Suppressor macrophage (primary cell): ENCODE measurements at places on chromosomes 7 and 10.

- peak; percentile 81 for DNase-seq
These were observed 13.1 kb downstream of the CASP2 start for GRCh38 chr7:143300959-143301935.

- DNase-seq, result no peak
These were observed 167.7 kb upstream of the TCF7L2 start for GRCh38 chr10:112782200-112782907.

DNA sequence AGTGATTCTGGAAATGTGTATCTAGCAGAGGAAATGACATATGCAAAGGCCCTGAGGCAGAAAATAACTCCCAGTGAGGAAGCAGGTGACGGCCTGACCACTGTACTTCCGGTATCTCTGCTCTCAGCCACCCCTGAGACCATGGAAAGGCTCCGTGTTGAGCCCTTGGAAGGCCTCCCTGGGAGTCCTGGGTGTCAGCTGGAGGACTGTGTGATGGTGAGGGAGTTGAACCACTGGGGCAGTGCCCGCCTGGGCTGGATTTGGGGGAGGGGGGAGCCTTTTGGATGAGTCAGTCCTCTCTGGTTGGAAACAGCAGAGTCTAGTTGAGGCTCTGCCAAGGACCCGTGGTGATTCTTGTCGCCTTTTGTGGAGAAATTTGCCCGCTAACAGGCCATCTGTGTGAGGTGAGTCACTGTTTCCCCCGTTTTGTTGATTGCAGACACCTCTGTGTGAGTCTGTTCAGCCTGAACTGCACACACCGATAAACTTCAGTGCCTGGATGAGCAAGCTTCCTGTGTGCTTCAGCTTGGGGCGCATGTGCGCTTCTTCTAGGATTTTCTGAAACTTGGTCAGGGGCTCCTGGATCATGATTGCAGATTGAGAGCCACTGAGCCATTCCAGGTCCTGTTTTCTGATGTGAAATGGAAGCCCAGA is 98.6 kb downstream of the GRK5 start:
- DNase-seq, result peak; percentile 41

- no peak for DNase-seq
These were observed 142.3 kb downstream of the JAZF1 start for GRCh38 chr7:28038175-28038797.

DNA sequence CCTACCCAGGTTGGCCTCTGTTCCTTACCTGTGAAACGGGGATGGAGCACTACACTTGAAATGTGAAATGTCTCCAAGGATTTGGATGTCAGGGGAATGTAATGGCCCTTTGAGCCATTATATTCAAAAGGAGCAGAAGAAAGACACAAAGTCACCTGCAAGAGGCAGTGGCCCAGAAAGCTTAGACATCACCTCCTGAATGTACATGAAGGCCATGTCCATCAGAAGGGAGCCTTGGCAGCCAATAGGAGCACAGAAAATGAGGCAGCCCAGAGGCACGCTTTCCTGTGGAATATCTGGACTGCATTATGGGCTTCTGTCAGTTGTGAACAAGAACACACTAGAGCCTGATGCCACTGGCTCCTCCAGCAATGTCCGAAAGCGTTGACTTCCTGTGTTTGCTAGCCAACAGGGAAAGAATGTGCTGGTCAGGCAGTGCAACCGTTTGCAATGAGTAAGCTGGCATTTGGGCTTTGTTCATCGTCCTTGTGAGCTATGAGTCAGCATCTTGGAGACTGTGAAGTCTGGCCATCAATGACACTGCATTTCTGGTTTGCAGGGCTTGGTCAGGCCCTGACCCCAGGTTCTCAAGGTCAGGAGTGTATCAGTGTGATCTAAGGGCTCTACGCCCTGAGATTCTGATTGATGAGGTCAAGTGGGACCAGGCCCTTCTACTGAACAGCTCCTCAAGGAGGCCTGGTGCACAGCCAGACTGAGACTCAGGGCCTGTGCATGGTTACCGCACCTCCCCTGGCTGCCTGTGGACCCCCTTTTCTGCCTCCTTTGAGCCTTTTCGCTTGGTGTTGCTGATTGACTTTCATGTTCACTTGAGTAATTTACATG is 222.4 kb downstream of the RPS24 start:
- peak; percentile 91 for DNase-seq

GRCh38 chr10:6089334-6090219 is 743 bp downstream of the RBM17 start:
- no peak for DNase-seq

- DNase-seq, result no peak
These were observed 629.3 kb downstream of the IPMK start for GRCh38 chr10:57638411-57638810.

GRCh38 chr10:62724465-62724864 is 80.1 kb upstream of the ADO start:
- no peak for DNase-seq
